ENCODE measurements at places on chromosomes 4 and X. TPM values are rescaled to one million over a fixed set of nuclear protein-coding genes. Genes with fewer than 3 reads are reported as not detected.

Gene GAR1
- 40.3 TPM for total RNA-seq

Gene FAM120C
- total RNA-seq: 6.0 TPM

Gene TCEAL1
- total RNA-seq: 34.3 TPM

Gene PCDH11X
- total RNA-seq: 0.01 TPM

Gene CXorf51A
- not detected for total RNA-seq
